Motor neuron (in vitro differentiated cells): ENCODE measurements at places on chromosomes 7 and 10. TPM values are rescaled to one million over a fixed set of nuclear protein-coding genes. Genes with fewer than 3 reads are reported as not detected.

The MBLAC1 gene
- 3.1 and 3.2 TPM in 2 replicates for total RNA-seq

The TBATA gene
- total RNA-seq = 0.97 and 1.5 TPM in 2 replicates

The PITX3 gene
- total RNA-seq = 0.17 and 0.23 TPM in 2 replicates

The CLCN1 gene
- 0.07 and 0.15 TPM in 2 replicates for total RNA-seq

The ANKRD7 gene
- 0.93 and 2.0 TPM in 2 replicates for total RNA-seq
